ENCODE measurements at places on chromosomes 16 and 17.

DNA sequence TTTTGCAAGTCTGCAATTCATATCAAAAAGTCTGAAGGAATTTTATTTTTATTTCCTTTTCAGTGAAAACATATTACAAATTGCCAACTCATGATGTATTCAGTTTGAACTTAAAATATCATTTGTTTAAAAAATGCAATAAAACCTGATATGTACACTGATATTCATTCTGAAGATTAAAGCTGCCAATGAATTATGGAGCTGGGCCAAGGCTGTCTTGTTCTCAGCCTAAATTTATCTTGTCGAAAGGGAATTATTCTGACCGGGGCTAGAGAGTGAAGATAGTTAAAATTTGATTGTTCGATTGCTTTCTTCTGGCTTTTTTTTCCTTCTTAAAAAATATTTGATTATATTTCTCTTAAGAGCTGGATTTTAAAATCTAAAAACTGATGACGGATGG is 54.0 kb upstream of the RBFOX1 start:
- DNase-seq = no peak

DNA sequence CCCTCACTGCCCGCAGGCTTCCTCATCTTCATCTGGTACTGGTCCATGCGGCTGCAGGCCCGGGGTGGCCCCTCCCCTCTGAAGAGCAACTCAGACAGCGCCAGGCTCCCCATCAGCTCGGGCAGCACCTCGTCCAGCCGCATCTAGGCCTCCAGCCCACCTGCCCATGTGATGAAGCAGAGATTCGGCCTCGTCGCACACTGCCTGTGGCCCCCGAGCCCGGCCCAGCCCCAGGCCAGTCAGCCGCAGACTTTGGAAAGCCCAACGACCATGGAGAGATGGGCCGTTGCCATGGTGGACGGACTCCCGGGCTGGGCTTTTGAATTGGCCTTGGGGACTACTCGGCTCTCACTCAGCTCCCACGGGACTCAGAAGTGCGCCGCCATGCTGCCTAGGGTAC is 4.7 kb upstream of the ADGRG3 start:
- DNase-seq = no peak

DNA sequence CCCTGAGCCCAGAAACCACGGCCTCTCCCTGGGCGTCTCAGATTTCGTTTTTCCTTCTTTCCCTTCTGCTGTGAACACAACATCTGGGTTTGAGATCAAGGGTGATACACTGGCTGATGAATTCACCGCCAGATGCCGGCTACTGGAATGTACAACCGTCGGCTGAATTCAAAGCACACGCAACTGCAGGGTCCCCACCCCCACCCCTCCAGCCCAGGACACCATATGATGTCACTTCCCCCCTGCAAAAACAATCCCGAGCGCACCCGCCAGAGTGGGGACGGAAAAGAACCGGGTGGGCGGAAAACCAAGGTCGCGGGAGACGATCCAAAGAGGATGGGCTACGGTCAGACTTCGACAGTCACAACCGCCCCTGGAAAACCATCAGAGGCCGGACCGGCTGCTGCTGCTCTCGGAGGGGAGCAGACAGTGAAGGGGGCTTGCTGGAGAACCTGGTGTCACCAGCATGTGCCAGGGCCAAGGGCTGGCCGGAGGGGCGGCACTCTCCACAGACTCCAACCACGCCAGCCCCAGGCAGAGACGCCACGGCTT is 23.3 kb downstream of the CEP295NL start:
- peak; percentile 75 for DNase-seq

GRCh38 chr16:89315791-89316581 is 98.5 kb downstream of the ZNF778 start:
- peak; percentile 86 for DNase-seq
